Kidney tubule cell (primary cell): ENCODE measurements at places on chromosomes 16 and 17.

- peak; percentile 49 for DNase-seq
These were observed 11.1 kb downstream of the SCN4A start for GRCh38 chr17:63961355-63962212.

GRCh38 chr17:81493198-81494038 is 19.2 kb downstream of the ACTG1 start:
- DNase-seq, result no peak

DNA sequence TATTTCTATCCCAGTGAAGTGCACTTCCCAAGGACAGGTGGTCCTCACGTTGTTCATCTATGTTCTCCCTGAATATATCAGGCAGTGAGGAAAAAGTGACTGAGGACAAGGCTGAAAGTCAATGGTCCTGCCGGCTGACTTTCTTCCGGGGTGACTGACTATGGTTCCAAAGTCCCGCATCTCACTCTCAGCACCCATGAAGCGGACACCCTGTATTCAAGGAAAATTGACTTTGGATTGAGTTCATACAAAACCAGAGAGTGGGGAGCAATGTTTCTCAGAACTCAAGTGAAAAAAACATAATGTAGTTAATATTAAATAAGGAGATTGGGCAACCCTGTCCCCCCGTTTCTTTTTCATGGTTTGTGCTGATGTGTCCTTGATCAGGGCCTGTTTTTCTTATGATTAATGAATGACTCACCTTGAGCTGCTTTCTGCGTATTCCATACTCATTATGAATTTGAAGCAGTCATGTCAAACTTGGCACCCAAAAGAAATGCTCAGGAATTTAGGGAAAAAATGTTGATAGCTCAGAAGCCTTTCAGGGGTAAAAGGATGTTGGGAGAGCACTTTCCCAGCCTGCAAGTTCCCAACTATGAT is 184.0 kb downstream of the CYLD start:
- peak; percentile 76 for DNase-seq

GRCh38 chr17:603406-604114 is 111.1 kb downstream of the VPS53 start:
- DNase-seq, result no peak

DNA sequence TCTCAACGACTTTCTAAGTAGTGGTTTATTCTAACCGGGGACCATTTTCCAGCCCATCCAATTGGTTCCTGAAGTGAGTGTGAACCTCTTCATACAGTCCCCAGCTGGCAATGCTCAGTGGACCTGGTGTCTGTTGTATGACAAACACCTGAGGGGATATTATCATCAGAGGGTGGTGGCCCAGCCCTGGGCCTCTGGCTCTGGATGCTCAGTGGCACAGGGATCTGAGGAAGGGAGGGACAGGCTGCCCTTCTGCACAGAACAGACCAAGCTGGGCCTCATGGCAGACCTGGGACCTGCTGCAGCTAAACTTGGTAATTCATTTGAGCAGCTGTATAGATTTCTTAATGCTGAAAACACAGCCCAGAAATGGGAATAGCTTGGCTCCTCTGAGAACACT is 72.6 kb downstream of the IRX5 start:
- DNase-seq, result no peak

DNA sequence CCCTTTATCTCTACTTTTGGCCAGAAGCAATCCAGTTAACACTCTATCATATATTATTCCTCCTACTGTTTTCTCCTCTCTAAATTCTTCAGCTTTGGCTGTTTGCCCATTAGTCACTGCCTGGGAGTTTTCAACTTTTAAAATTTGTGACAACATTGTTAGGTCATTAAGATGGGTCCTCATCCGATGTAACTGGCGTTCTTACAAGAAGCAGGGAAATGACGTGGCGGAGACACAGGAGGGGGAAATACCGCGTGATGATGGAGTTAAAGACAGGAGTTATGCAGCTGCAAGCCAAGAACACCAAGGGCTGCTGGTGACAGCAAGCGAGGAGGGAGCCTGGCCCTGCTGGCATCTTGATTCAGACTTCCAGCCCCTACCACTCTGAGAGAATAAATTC is 34.8 kb upstream of the CPHXL start:
- DNase-seq, result no peak

GRCh38 chr16:70695331-70696070 is 9.6 kb upstream of the MTSS2 start:
- peak; percentile 65 for DNase-seq

- DNase-seq, result no peak
These were observed 9.2 kb upstream of the TLCD3B start for GRCh38 chr16:30040221-30040620.

DNA sequence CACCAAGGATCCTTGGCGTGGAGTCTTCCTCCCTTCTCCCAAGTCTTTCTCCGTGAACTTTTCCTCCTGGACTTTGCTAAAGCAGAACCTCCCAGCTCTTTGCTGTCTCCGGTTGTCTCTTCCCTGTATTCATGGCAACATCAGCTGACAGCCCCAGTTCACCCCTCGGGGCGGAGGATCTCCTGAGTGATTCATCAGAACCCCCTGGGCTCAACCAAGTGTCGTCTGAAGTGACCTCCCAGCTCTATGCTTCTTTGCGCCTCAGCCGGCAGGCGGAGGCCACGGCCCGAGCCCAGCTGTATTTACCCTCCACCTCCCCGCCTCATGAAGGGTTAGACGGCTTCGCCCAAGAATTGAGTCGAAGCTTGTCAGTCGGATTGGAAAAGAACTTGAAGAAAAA is 943 bp downstream of the CNTROB start:
- peak; percentile 74 for DNase-seq

GRCh38 chr17:27486741-27487140 is 30.5 kb downstream of the KSR1 start:
- no peak for DNase-seq

- DNase-seq, result no peak
These were observed 5.3 kb upstream of the GFAP start for GRCh38 chr17:44920565-44920940.

DNA sequence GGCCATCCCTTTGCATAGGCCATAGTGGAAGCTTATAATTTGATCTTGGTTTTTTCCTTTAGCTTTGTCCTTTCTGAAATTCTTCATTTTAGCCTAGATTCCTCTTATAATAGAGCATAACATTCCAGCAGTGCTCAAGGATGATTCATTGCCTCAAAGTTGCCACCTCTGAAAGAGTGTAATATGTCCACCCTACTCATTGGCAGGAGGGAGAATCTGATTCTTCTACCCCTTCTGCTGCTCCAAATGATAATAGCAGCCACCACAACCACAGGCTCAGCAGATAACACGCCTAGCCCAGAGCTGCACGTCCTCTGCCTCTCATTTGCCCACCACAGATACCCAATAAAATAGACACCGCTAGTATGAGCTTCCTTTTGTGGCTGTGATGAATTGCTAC is 337.4 kb upstream of the HSBP1 start:
- DNase-seq, result peak; percentile 32

GRCh38 chr16:88533932-88534637 is 36.1 kb upstream of the ZC3H18 start:
- peak; percentile 79 for DNase-seq

DNA sequence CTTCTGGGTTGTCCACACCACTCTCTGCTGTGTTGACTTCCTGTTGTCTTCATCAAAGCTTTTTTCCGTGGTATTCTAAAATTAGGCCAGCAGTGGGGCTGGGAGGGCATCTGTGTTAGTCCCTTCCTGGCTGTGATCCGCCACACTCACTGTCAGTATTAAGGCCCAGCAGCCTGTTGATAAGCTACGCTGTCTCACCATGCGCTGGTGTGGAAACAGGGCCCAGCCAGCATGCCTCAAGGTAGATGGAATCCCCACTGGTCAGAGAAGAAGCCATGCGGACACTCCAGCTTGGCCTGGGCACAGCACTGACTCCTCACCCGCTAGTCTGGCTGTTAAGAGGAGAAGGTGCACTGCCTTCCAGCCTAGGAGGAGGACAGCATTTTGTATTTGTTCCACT is 11.4 kb downstream of the CDR2L start:
- no peak for DNase-seq

DNA sequence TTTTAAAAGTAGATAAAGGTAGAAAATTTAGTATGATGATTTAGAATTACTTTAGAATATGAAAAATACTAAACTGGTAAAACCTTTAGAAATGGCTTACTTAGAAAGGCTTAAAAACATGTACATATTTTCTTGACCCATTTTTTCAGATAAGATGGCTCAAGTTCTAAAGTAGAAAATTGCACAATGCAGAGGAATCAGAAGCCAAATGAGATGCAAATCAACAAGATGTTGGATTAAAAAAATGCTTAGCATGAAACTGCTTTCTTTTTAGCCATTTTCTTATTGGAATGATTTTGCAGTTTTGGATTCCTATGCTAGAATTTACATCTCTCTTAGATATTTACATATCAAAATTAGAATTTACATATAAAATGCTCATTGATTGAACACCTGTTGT is 1.5 kb upstream of the KRTAP3-1 start:
- no peak for DNase-seq

GRCh38 chr16:5015351-5015750 is 18.4 kb downstream of the NAGPA start:
- no peak for DNase-seq

DNA sequence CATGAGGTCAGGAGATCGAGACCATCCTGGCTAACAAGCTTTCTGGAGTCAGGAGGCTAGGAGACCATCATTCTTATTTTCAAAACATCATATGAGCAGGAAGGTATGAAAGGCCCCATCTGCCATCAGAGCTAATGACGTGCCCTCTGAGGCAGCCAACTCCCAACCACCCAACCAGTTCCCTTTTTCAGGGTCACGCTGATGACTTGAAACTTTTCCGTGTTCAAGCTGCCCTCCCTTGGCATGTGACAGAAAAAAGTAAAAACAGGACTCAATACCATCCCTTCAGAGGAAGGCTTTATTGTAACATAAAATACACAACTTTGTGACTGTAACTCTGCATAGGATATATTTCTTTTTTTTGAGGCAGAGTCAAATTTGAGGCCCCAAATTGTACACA is 4.6 kb upstream of the GHDC start:
- no peak for DNase-seq

- no peak for DNase-seq
These were observed 175.2 kb upstream of the SALL1 start for GRCh38 chr16:51326131-51326856.

DNA sequence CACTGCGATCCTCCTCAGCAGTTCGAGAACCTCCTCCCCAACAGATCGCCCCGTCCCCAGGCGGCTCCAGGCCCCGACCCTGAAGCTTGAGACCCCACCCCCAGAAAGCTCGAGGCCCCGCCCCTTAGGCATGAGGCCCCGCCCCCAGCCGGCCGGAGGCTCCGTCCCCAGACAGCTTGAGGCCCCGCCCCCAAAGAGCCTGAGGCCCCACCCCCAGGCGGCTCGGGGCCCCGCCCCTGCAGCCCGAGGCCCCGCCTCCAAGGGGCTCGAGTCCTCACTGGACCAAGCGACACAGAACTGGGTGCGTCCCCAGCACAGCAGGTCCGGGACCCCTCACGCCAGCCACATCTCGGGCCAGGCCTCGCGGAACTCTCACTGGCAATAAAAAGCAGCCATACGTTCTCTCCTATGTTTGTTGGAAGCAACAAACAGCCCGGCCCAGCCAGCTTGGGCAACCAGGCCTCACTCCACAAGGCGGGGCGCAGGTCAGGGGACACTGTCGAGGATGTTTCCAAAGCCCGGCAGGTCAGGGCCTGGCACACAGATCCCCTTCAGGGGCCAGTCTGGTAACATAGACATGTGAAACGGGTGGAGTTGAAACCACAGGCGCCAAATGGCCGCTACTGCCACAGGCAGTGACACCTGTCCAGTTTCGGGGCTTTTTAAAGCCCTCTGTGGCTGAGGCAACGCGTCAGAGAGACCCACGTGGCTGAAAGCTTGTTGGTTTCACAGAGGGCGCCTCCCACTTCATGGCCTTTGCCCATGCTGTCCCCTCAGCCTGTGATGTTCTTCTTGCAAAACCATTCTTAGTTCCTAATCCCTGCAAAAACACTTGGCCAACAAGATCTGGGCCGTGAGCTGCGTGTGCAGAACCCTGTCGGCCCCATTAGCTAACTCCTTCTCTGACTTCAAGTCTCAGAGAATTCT is 224.2 kb downstream of the PARN start:
- DNase-seq, result no peak

GRCh38 chr17:44907729-44908470 is 7.4 kb downstream of the GFAP start:
- no peak for DNase-seq

DNA sequence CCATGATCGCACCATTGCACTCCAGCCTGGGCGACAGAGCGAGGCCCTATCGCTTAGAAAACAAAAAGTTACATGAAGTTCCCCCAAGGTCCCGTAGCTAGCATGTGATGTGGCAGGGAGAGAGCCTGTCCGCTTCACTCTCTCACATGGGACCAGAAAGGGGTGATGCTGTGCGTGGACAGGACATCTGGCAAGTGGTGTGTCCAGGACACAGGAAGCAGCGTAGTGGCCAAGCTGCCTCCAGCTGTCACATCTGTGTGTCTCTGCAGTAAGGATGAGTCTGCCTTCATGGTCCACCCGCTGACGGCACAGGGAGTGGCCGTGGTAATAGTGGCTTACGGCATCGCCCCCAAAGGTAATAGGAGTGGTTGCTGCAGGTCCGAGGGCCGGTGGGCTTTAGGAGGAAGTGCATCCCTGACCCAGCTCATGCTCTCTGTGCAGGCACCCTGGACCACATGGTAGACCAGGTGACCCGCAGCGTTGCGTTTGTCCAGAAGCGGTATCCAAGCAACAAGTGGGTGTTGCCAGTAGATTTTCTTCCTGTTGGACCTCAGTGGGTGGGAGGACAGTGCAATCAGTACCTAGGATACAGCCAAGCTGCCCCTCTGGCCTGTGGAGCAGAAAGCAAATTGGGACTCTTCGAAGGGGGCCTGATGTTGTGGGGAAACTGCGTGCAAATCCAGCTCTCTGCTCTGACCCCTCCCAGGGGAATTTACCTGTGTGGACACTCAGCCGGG is 9.5 kb upstream of the BIRC5 start:
- DNase-seq, result no peak

GRCh38 chr17:20046629-20047028 is 37.5 kb downstream of the SPECC1 start:
- no peak for DNase-seq

GRCh38 chr16:67236563-67237395 is 9.8 kb downstream of the TMEM208 start:
- DNase-seq, result peak; percentile 45

GRCh38 chr16:57357330-57358085 is 1.1 kb upstream of the CCL22 start:
- DNase-seq, result no peak

DNA sequence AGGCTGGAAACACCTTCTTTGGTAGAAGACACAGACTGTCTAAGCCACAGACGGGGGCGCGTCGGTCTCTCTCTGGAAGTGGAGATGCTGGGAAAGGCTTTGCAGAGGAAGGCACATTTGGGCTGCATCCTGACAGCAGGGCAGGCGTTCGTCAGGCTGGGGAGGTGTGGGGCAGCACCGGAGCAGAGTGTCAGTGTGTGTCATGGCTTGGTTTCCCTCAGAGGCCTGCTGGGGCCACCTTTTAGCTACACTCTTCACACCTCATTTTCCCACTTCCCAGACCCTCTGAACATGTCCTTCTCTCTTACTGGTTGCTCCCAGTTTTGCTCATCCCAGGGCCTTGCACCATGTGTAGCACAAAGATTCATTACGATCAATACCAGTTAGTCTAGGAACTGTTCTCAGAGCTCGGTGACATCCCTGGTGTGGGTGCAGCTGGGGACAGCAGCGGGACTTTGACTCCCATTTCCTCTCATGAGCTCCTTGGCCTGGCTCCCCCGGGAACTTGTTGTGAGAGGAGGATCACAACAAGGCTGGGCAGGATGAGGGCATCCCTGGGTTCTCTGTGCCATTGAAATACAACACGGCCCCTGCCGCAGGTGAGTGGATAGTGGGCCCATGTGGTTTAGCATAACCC is 33.1 kb downstream of the SMARCE1 start:
- no peak for DNase-seq
